Glutamatergic neuron (in vitro differentiated cells): ENCODE measurements at places on chromosomes 4 and X. TPM values are rescaled to one million over a fixed set of nuclear protein-coding genes. Genes with fewer than 3 reads are reported as not detected.
A peak's percentile ranks its signal among the peaks of the same experiment; 100 is the strongest.

NIPAL1 gene
- 0.83 TPM for total RNA-seq

RBM3 gene
- 294 TPM for total RNA-seq

SLC6A8 gene
- total RNA-seq: 108 TPM

CITED1 gene
- 42.7 TPM for total RNA-seq

TSPAN7 gene
- total RNA-seq: 54.0 TPM

CTAG2 gene
- total RNA-seq: not detected

VCX3A gene
- not detected for total RNA-seq

TLR3 gene
- not detected for total RNA-seq

ARMCX4 gene
- total RNA-seq: 22.1 TPM

H2AZ1 gene
- total RNA-seq: 246 TPM

BCOR gene
- 59.0 TPM for total RNA-seq

NAP1L3 gene
- total RNA-seq: 16.9 TPM

USP26 gene
- total RNA-seq: not detected

RASL11B gene
- 24.8 TPM for total RNA-seq

GAGE12J gene
- not detected for total RNA-seq

USP27X gene
- total RNA-seq: 4.2 TPM

SPANXN2 gene
- total RNA-seq: not detected

HS3ST1 gene
- total RNA-seq: 1.7 TPM

SOD3 gene
- not detected for total RNA-seq

DNA sequence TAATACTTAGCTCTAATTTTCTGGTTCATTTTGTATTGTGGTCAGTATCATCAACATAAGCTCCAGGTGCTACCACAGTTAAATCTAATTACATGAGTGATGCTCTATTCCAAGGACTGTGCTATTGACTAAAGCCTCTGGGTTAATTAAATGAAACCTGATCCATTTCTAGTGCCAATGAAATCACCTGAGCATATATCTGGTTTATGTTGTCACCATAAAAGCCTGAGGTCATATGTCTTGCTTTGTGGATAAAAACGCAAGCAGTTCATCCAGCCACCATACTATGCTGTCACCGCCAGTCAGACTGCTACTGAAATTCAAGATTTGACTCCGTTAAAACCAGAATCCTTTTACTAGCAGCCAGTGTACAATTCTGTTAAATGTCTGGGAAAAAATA, 64.2 kb upstream of the ZNF518B start:
- DNase-seq: no peak

- no peak for DNase-seq
Measured at GRCh38 chr4:36979533-36979932, 265.0 kb upstream of the NWD2 start.

DNA sequence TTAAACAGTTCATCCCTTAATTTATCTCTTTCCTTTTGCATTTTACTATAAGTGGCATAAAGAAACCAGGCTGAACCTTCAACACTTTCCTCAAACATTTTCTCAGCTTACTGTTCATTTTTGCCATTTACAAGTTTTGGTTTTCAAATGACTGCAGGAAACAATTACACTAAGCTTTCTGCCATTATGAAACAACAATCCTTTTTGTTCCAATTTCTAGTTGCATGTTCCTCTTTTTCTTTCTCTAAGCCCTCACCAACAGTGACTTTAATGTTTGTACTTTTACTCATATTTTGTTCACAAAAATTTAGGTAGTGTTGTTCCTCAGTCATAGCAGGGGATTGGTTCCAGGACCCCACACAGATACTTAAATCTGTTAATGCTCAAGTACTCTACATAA, 1526.1 kb downstream of the STIM2 start:
- no peak for DNase-seq

DNA sequence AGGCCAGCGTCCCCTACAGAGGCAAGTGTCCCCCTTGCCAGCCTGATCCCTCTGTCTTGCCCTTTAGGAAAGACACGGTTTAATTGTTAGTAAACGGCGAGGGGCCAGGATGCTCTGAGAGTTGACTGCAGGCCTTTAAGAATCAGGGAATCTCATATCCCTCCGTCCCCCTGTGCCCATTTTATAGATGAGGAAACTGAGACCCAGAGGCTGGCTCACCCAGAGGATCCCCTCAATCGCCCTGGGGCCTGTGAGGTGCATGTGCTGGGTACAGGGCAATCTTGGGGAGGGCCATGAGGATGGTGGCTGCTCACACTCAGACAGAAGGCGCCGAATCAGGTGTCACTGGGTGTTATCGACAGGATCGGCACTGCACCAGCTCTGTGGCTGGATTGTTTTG, 575 bp downstream of the ZNF185 start:
- DNase-seq: no peak

- no peak for DNase-seq
Measured at GRCh38 chr4:157291071-157291470, 70.5 kb downstream of the GRIA2 start.

- DNase-seq: no peak
Measured at GRCh38 chr4:108570993-108571569, 49.3 kb upstream of the RPL34 start.

DNA sequence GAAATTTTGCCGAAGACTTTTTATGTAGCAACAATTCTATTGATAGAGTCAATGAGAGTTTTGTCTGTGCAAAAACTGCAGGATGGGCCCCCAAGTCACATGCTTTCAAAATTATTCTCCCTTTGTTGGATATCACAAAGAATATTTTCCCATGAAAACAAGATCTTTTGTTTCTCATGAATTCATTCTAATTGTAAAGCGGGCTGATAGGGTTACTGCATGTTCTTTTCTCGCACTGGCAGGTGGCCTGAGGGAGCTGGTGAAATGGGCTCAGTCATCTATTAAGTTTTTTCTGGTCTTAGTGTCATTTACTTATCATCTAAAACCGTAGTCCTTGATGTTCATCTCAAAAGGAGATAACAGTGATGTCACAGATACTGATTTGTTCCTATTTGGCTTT, 44.2 kb downstream of the MID1IP1 start:
- DNase-seq: no peak

DNA sequence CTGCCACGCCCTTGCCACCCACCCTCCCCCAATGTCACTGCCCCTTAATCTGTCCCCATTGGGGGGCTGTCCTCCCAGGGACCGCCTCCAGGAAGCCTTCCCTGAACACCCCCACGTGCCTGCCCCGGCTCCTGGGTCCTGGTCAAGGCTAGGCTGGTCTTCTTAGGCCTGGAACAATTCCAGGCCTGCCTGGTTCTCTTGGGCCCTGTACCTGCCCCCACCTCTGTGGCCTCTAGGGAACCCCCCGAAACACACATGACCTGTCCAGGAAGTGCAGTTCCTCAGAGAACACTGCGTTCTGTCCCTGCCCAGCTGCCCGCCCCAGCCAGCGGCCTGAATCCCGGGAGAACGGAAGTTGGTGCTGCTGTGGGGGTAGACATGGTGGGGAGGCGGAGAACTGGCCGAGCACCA, 5.1 kb downstream of the MXD4 start:
- DNase-seq: no peak

GRCh38 chr4:73576381-73576780, 43.9 kb downstream of the RASSF6 start:
- DNase-seq: no peak

DNA sequence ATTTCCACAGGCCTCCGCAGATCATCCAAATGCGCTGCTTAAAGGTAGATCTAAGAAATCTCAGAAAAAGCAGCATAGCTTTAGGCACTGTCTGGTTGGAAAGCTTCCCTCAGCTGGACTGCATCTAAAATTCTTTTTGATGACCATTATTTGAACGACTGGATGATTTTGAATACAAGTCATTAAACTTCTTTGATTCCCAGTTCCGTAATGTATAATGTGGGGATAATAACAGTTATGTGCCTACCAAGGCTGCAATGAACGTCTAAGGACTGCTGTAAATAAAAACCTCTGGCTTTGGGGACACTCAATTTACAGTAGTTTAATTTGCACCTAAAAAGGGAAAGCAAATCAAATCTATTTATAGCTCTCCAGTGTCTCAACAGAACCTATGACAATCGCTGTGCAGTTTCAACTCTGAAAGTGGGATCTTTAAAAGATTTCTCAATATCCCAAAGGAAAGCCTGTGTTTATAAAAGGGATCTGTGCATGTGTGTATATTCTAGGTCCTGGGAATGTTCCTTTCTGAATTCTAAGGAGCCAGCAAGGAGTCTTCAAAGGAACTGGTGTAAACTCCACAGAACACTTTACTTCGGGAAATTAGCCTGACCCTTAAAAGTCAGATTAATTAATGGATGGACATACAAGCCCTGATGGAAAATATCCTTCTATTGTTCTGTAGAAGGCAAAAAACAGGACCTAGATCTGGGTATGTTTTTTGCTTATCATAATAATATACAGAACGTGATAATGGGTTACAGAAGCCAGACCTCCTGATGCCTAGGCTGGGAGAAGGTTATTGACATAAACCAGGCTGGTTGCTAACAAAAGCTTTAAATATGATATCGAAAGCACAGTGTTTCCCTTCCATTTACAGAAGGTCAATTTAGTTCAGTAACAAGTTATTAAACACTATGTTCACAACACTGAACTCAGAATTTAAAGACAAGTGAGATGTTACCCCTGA, 53.4 kb downstream of the AFAP1 start:
- no peak for DNase-seq

- DNase-seq: no peak
Measured at GRCh38 chrX:98962996-98963395, 1447.1 kb downstream of the PCDH19 start.

DNA sequence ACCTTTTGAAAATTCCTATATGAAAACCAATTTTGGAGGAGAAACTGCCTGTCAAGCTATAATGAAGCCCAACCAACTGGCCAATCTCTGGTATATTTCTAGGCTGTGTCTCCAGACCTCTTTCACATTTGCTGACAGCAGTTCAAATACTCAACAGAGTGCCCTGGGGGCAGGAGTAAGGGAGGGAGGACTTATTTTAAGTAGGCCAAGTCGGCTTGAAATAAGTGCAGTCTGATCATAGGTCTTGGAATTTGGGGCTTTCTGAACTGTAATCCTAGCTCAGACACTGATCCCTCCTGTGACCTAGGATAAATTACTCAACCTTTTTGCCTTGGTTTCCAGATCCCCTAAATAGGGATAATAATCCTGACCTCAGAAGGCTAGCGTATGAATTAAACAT, 59.4 kb upstream of the SLC7A11 start:
- DNase-seq: no peak

- DNase-seq: no peak
Measured at GRCh38 chrX:121858867-121859647, 811.6 kb downstream of the GLUD2 start.

DNA sequence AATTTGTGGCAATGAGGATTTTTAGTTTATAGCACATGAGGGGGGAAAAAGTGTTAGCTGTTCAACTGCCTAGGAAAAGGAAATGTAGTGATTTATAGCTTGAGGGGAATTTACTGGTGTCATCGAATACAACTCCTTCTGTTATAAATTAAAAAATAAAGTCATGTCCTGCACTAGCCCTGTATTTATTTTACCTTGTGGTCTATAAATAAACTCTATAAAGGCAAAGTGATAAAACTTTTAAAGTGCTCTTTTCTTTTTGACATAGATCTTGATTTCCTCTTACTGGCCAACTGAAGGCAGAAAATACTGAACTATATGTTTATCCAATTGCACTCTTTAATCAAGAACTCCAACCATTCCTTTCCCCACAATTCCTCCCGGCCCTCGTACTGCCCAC, 672.1 kb upstream of the SLIT2 start:
- DNase-seq: no peak

DNA sequence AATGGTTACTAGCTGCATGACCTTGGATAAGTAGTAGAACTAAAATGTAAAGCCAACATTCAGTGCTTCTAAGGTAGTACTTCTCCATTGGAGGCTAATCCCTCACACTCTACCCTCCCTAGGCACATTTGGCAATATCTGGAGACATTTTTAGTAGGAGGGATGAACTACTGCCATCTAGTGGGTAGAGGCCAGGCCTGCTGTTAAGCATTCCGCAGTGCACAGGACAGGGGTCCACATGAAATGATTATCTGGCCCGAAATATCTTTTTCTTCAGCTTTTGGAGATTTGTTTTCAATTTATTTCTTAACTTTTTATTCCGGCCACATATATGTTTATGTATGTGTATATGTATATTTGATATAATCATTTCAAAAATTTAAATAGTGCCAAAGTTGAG, 36.0 kb upstream of the SPANXC start:
- DNase-seq: peak; percentile 13
